ENCODE measurements at places on chromosomes 7 and 10.

DNA sequence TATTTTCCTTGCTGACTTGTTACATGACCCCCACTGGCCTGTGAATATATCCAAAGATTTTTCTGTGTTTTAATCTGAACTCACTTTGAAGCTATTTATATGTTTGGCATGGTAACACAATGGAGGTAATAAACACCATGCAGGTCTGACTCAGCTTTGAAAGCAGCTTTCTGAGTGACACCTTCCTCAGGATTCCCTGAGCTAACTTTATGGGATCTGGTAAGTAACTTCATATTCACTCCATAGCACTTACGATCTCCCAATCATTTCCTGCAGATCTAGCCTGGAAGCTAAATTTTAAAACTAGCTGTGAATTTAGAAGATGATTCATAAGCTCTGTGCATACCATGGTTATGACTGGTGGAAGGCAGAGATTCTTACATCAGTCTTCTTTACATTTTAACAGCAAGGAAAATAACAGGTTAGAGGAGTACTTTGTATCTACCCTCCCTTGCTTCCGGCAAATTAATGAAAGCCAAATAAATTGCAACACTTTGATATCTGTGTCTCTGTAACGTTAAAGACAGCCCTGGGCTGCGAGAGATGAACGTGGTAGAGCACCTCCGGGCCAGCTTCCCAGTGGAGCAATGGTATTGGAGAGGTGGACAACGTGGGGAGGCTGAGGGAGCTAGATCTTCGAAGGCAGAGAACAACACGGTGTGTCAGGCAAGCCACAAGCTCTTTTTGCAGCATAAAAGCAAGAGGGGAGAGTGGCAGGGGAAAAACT lies 170.2 kb upstream of the KLF14 start:
- DNase-seq: no peak

GRCh38 chr7:79806161-79806734 lies 328.4 kb upstream of the GNAI1 start:
- no peak for DNase-seq

DNA sequence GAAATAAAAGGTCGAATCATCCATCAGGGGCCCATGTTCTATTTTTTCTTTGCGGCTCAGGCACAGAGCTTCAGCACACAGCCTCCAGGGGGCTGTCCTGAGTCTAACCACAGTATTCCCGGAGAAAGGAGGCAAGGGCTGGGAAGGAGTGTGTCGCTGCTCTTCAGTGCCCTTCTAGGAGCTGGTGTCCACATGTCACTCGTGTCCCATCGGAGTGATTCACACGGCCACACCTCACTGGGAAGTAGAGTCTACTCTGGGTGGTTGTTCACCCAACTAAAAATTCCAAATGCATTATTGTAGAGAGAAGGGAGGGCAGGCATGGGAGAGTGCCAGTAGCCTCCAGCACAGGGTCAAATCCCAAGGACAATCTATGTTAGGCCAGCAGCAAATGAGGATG lies 114.8 kb upstream of the LANCL2 start:
- peak; percentile 10 for DNase-seq

DNA sequence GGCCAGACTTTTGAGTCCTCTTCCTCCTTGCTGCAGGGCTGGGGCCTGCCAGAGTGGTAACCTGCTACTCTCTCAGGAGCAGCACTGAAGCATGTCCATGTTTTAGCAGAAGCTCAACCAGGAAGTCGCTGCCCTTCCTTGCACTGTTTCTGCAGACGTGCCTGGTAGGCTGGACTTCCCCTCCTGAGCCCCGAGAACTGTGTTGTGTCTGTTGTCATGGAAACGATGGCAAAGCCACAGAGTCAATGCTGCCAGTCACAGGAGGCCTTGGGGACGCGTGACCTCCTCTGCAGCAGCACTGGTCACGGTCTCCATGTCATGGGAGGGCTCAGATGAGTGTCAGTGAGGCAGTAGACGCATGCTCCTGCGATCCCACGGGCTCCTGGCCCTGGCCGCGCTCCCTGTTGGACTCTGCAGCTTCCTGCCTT lies 145.5 kb downstream of the FANK1 start:
- DNase-seq: peak; percentile 71

- DNase-seq: no peak
Observed at GRCh38 chr7:3892686-3893085, 591.6 kb downstream of the SDK1 start.

GRCh38 chr7:134865001-134865845 lies 85.8 kb downstream of the CALD1 start:
- DNase-seq: no peak

DNA sequence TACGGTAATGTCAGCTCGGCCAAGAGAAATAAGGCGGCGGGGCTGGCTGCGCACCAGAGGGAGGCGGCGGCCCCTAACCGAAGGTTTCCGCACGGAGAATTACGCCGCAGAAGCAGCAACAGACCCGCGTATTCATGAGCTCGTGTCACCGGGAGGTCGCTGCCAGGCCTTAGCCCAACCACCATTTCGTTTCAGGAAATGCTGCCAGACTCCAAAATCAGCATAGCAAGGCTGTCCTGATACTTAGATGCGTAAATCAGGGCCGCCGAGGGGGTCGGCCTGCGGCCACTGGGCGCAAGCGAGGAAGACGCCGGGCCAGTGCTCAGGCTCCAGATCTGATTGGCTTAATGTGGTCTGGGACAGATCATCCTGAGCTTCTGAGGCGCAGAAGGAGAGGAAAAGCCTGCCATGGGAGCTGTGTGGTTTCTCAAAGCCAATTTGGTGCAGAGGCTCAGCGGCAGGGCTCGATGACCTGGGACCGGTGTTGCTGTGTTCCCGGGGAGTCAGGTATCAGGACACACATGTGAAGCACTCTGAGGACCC lies 247.9 kb downstream of the BAMBI start:
- DNase-seq: no peak

DNA sequence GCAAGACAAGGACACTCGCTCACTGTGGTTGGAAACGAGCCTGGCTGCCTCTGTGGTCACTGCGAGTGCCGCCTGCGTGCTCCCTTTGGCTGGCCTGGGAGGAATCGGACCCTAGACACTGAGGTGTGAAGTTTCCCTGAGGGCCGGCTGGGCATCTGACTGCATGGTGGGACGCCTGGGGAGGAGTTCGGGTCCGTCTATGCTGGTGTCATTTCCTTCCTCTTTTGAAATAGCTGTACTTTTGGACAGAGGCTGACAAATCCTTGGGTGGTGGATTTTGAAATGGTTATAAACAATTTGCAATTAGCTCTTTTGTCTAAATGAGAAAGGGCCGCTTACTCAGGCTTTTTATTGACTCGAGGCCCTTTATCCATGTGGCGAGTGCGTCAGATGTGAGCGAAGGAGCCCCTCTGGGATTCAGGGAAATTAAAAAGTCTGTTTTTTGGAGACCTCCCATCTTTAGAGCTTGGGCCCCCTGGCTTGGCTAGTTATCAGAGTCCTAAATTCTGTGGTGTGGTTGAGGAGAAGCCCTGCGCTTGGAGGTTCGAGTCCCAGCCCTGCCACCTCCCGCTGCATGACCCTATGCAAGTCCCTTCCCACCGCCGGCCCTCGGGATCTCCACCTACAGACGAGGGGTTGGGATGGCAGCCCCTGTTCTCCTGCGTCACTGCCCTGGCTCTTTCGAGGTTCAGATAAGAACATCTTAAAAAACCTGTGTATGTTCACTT lies 147.1 kb downstream of the RGS10 start:
- DNase-seq: no peak

DNA sequence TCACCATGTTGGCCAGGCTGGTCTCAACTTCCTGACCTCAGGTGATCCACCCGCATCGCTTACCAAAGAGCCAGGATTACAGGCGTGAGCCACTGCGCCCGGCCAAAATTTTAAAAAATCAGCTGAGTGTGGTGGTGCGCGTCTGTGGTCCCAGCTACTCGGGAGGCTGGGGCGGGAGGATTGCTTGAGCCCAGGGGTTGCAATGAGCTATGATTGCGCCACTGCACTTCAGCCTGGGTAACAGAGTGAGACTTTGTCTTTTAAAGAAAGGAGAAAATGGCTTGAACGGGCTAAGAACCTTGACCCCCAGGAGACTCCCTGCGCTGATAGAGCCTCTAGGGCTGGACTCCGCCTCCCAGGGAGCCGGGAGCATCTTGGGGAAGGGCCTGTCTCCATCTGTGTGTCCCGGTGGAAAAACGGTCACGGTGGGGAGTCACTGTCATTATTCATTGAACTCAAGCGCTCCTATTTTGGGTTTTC lies 760 bp upstream of the KCTD7 start:
- peak; percentile 72 for DNase-seq

- peak; percentile 38 for DNase-seq
Observed at GRCh38 chr10:45532480-45532879, 140.1 kb downstream of the ZFAND4 start.

GRCh38 chr7:11130012-11130411 lies 156.3 kb downstream of the PHF14 start:
- no peak for DNase-seq

GRCh38 chr10:74835963-74836362 lies 9.6 kb downstream of the KAT6B start:
- DNase-seq: no peak

DNA sequence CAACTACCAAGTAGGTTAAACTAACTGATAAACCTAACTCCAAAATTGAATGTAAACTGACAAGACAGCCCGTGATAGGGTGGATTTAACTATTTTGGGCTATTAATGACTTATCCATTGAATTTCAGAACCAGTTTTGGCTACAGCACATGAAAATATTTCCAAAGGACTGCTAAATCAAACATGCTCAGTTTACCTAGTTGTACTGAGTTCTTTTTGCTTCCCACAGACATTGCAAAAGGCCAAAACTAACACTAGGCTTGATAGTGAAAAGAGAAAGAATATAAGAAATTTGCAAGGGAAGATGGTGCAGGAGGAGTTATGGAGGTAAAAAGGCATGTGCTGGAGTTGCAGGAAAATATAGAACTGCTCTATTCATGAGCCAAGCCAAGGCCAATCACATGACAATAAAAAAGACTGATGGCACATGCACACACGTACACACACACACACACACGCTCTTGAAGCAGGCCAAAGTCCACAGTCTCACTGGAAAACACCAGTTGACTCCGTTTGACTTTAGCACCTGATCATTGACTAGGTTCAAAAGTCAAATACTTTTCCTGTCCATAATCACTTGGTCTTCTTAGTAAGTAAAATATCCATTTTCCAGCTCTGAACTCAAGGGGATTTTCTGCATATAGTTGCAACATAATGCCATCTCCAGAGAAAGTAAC lies 76.0 kb upstream of the AGBL3 start:
- no peak for DNase-seq

- no peak for DNase-seq
Observed at GRCh38 chr7:32034052-32034451, 36.2 kb downstream of the PDE1C start.

DNA sequence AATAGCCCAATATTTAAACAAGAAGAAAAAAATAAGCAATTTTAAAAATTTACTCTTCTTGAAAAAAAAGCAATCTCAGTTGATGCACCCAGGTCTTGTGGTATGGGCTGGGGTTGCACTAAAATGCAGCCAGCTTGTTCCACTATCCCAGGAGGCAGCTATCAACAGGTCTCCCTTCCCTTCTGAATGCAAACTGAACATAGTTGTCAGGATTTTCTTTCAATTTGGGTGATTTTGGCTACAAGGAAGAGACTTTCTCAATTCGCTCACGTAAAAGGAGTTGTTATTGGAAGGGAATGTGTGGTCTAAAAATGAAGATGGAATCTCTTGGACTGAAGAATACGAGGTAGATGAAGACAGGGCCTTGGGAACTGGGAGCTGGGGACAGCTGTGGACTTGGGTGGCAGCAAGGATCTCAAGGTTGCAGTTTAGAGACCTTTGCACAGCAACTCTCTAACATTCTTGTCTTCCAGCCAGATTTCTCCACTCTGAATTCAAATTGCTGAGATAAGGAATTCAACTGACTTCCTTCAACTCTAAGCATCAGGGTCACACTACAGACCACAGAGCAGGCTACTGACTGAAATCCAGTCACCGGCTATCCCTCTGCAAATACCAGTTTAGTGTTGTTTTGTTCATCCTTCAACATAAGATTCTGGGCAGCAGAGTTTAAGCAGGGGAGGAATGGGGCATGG lies 3.1 kb upstream of the TMEM26 start:
- no peak for DNase-seq

DNA sequence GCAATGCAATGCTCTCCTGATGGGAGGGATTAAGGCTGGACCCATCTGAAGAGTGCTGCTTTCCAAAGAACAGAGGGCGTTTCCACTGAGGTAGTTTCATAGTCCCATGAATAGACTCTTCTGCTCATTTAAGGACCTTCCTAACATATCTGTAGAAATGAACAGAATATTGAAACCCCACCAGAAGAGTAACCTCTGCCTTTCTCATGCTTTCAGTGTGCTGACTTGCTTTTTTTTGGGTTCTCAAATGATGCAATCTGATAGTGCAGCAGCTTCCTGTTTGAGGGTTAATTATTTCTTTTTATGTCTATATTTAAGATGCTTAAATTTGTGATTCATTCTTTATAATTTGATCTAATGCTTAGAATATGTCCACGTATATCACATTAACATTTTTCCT lies 82.2 kb downstream of the GATA3 start:
- DNase-seq: no peak

DNA sequence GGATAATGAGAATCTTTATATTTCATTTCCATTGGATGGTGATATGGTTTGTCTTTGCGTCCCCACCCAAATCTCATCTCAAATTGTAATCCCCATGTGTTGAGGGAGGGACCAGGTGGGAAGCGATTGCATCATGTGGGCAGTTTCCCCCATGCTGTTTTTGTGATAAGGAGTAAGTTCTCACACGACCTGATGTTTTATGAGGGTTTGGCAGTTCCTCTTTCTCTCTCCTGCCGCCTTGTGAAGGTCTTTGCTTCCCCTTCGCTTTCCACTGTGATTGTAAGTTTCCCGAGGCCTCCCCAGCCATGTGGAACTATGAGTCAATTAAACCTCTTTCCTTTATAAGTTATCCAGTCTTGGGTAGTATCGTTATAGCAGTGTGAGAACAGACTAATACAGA lies 59.4 kb downstream of the MTPN start:
- no peak for DNase-seq

GRCh38 chr7:43296306-43296705 lies 183.9 kb downstream of the HECW1 start:
- DNase-seq: no peak

GRCh38 chr10:20658158-20658557 lies 239.0 kb downstream of the NEBL start:
- DNase-seq: no peak

GRCh38 chr10:72935361-72935760 lies 19.2 kb downstream of the PLA2G12B start:
- no peak for DNase-seq

DNA sequence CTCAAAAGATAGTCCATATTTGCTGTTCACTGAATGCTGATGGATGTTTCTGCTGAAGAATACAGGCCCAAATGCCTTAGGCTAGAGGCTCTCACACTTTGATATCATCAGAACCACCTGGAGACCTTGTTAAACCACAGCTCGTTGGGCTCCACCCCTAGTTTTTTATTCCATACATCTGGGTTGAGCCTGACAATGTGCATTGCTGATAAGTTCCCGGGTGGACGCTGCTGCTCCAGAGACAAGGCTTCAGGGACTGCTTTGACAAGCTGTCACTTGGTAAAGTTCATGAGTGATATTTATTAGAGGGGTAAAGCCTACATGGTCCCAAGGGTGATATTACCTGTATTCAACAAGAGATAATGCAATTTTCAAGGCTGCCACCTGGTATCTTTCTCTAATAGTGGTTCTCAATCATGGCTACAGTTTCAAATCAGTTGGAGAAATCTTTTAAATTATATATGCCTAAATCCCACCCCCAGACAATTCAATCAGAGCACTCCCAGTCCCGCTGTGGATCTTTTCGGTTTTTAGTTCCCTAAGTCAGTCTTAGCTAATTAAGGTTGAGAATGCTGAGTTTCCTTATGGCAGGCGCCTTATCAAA lies 107.1 kb upstream of the GSDME start:
- DNase-seq: peak; percentile 97
